ENCODE measurements at places on chromosomes 2 and 18.
A peak's percentile ranks its signal among the peaks of the same experiment; 100 is the strongest.

DNA sequence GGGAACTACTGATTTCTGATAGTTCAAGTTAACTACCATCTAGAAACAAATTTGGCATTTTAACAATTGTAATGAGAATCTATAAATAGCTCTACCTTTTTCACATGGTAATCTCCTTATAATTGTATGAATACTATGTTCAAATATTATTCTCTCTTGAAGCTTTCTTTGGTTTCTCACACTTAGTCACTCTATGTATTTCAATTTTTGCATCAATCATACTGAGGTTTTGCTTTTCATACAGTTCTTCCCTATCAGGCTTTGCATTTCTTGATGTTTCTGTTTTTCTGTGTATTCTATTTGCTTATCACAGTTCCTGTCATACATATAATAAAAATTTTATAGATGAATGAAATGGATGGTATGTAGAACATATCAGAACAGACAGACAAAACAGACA, 16.0 kb downstream of the VPS54 start:
- DNase-seq, result no peak

- no peak for DNase-seq
Measured at GRCh38 chr2:28430377-28430765, 37.7 kb downstream of the FOSL2 start.

DNA sequence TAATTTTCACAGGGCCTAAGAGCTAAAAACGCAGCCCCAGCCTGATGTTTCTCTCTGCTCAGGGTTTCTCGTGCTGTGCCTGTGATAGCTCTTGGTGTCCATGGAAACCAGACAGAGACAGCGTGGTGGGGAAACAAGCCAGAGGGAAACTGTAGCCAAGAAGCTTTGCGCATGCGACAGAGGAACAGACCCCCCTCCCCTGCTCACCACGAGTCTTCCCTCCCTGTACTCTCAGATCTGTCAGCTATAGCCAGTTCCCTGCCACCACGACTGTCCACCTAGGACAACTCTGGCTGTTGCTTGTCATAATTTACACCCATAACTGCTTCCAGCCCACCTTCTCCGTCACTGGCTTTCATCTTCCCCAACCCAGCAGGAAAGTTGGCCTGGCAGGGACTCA, 13.2 kb upstream of the DNAJC27 start:
- no peak for DNase-seq

DNA sequence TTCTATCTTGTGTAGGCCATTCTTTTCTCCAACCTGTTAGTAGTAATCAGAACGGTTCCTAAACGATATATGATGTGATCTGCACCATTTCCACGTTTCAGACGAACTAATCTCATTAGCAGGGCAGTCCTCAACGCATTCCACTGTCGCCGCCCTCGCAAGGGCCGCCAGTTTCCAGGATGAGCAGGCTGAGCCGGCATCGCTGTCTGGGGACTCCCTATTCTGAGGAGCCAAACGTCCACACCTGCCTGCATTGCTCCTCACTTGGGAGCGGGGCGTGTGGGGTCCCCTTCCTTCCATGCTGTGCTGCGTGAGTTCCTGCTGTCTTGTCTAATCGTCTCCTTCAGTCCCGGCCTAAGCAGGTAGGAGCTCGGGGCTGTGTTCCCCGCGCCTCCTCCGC, 76.6 kb downstream of the PSMG2 start:
- DNase-seq, result no peak

GRCh38 chr2:161005170-161005569, 155.1 kb upstream of the TANK start:
- no peak for DNase-seq

DNA sequence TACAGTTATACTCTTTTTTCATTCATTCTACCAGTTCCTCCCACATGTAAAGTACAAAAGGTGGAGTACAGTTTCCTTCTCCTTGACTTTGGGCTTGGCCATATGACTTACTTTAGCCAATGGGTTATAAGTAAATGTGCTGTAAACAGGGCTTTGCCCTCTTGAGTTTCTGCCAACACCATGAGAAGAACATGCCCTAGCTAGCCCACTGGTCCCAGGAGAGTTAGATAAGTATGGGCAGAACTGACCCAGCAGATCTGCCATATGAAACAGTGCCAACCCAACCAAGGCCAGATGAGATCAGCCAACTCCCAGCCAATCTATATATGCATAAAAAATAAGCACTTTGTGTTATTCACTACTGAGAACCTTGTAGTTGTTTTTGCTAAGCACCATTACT, 25.5 kb downstream of the ZC3H8 start:
- DNase-seq, result no peak

GRCh38 chr18:24397131-24397693, 412 bp downstream of the OSBPL1A start:
- DNase-seq, result peak; percentile 10

DNA sequence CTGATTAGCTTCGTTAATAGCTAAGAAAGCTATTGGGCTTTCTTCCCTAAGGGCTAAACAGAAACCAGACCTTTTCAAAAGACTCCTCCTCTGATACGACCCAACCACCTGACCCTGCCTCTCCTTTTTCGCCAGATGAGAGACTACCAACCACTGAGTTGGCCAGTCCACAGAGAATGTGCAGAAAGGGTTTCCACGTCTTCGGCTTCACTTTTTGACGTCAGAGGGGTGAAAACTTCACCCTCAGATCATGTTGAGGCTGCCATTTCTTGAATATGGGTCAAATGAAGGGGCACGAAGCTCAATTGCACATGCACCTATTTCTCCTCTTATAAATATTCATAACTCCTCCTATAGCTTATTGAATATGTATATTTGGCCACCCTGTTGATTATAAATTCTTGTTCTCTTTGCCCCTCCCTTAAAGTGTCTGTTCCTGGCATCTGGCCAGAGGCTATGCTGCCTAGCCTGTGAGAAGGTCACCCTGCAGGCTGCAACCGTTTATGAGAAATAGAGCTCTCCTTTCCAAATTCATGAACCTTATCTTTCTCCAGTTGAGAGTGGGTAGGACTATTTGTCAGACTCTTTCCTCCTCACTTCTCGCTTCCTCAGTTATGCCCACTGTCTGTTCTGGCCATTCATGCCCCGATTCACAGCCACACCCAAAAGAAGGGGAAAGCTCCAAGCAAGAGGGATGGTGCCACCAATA, 301.6 kb downstream of the STK39 start:
- no peak for DNase-seq

DNA sequence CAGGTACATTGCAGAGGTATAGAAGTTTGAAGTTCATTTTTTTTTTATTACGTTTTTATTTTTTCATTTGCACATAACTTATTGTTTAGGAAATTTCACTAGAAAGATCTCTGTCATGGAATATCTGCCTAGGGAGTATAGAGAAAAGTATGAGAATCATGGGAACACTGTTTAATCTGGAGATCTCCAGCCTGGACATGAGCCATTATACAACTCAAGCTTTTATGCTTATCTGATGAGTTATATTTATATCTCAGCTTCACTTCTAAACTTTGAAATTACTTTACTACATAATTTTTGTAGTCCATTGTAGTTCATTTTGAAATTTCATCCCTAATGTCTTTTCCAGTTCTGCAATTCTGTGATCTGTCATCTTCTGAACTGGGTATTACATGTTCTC, 515.6 kb downstream of the ERBB4 start:
- DNase-seq, result no peak

- DNase-seq, result no peak
Measured at GRCh38 chr2:55022476-55022875, 27.8 kb downstream of the RTN4 start.

DNA sequence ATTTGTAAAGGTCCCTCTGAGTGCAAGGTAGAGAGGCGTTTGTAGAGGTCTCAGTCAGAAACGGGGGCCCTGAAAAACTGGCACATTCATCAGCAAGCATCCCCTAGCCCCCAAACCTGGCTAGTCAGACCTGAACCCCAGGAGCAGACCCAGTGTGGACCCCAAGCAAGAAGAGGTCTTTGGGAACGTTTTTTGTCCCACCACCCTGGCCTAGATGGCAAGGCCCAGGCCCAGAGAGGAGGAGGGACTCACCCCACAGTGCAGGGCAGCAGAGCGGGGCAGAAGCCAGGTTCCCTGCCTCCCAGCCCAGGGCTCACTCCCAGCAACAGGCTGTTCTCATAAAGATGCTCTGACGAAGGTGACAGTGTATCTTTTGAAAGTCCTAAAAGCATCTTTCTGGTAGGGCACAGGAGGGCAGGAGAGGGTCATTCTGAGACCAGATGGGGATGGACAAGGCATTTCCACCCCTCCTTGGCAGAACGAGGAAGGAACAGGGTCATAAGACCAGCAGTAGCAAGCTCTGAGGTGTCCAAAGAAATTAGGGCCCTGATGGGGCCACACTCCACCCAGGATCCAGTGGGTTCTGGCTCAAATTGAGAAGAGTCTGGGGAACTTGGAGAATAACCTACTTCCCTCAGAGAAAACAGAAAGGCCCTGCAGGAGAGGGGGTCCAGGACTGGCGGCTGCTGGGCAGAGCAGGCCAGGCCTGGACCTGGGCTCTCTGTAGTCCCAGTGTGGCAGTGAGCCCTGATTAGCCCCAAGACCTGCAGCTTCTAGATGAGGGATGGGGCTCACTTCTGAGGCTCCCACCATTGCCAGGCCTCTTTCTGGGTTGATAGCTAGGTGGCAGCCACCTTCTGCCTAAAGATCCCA, 18.2 kb downstream of the ADRA2B start:
- DNase-seq, result no peak

DNA sequence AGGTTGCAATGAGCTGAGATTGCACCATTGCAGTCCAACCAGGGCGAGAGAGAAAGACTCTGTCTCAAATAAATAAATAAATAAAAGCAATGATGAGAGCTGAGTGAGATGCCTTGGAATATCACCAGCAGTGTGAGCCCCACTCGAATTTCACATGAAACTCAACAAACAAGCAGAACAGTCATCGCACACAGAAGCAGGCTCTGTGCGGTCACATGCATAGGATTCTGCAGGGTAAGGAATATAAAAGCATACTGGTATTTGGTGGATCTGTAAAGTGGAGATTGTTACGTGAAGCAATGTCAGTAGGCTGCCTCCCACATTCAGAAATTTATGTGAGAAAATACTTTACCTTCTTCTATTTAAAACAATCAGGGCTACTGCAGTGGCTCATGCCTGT, 18.0 kb upstream of the AP1S3 start:
- no peak for DNase-seq

- no peak for DNase-seq
Measured at GRCh38 chr2:129905664-129906081, 73.8 kb upstream of the RAB6C start.

DNA sequence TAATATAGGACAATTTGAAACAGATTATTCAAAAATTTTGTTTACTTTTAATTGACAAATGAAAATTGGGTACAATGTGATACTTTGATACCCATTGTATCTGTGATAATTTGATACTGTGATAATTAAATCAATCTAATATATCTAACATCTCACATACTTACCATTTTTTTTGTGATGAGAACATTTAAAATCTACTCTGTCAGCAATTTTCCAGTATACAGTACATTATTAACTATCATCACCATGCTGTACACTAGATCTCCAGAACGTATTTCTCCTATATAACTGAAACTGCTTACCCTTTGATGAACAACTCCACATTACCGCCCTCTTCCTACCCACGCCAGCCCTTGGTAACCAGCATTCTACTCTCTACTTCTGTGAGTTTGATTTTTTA, 139.7 kb upstream of the TFPI start:
- no peak for DNase-seq

DNA sequence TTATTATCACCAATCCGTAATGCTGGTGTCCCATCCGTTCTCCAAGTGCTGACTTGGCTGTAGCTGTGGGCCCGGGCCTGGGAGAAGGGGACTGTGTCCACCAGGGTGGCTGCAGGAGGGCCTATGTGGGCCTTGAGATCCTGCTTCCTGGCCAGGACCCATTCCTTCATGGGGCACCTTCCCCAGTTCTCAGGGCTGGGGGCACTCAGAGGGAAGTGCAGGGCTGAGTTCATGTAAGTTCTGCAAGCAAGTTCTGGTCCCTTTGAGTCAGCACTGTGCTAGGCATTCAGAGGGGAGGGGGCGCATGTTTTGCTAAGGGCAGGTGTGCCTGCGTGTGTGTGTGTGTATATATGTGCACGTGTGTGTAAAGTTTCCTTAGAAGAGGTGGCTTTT, 94.0 kb downstream of the GLI2 start:
- no peak for DNase-seq

DNA sequence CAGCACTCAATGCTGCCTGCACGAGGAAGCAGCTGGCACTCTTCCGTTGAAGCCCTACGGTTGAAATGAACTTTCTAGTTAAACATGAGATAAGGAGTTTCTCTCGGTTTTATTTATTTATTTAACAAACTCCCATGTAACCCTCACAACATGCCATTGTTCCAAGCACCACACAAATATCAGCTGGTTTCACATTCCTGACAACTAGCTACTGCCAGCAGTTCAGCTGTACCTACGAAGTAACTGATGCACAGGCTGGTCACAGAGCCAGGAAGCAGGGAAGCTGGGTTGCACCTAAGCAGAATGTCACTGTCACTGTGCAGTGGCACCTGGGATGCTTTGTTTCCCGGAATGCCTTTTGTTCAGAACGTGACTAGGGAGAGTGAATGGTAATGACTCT, 18.1 kb downstream of the TIMM21 start:
- no peak for DNase-seq

DNA sequence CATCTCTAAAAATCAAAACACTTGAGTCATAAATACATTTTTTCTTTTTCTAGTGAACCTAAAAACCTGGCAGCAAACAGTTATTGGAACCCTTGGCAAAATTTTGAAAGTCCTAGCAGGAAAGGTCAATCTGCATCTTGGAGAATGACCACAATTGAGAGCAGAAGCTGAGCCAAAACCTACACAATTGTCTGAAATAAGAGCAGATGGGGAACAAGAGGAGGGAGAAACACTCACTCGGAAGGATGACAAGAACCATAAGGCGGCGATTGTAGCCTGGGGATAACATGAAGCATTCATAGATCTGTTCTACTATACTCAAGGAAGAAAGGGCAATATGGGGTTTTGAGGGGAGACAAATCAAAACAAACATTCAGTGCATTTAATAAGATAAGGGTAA, 117.0 kb downstream of the CHN1 start:
- no peak for DNase-seq

DNA sequence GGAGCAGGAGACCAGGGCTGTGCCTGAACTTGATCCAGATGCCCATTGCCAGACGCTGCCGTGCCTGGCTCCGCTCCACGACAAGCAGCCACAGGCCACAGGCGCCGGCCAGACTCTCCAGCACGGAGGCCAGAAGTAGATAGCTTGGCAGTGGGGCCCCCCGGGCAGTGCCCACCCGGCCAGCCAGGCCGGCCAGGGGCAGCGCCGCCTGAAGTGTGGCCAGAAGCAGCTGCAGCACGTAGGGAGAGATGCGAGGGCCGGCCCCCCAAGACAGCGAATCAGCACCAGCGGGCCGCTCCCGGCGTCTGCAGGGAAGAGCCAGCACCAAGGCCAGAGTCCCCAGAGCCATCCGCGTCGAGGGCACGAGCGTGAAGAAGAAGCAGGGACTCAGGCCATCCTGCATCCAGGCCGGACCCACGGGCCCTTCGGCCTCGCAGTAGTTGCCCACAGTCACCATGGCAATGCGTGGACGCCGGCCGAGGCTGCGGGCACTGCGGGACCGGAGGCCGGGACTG, 484 bp downstream of the ABCB6 start:
- DNase-seq, result no peak

- no peak for DNase-seq
Measured at GRCh38 chr18:50748243-50749229, 71.3 kb downstream of the MRO start.

GRCh38 chr18:35178260-35178659, 62.6 kb upstream of the ZNF397 start:
- no peak for DNase-seq
